CD4-positive, alpha-beta T cell treated with Interferon gamma for 1 hour (primary cell): ENCODE measurements at places on chromosomes 16 and 17.
A peak's percentile ranks its signal among the peaks of the same experiment; 100 is the strongest.

DNA sequence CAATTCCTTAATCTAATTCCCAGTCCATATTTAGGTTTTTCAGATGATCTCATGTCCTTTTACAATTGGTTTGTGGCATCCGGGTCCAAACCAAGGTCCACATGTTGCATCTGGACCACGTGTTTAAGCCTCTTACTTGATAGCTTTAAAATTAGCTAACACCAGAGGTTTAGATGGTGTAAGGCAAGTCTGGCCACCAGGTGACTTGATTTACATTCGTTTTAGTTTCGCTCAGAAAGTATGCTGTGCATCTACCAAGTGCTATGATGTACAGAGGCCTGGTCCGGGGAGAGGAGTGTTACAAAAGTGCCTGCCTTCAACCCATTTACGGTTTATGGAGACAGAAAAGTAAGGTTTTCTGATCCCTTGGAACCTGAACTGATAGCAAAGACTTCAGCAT is 878 bp upstream of the DNAJA2 start:
- DNase-seq: peak; percentile 15

- peak; percentile 59 for DNase-seq
Observed at GRCh38 chr16:9134739-9135138, 43.3 kb downstream of the HAPSTR1 start.

DNA sequence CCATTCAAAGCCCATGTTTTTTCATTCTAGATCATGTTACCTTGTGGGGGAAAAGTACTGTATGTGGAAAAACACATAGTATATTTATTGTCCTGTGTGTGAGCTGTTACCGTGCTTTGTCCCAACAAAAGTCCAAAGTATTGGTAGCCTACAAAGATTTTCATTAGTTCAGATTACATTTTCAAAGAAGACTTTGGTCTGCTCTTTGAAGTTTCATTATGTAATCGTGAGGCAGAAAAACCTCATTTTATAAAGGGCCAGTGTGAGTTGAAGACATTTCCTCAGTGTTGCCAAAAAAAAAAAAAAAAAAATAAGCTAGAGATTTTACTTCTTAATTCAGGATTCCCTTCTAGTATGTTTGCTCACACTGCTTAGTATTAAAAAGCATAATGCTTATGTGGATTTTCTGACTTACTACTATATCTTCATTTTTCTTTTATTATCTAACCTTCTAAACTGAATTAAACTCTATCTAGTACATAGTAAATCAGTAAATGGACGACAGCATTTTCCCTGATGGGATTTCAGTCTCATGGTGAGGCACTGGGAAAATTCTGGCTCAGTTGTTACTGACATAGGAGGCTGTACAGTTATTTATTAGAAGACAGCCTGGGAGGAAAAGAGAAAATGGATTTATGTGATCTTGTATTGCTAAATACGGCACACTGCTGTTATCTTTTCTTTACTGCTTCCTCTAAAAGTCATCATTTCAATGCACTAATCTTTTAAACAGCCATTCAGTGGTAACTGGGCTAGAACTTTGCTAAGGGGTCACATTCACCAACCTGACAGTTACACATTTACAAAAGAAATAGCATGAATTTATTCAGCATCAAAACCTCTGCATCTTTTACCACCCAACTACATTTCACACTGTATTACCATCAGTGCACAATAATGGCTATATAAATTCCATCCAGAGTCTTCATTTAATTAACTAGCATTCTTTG is 100.6 kb downstream of the STXBP4 start:
- DNase-seq: no peak

GRCh38 chr16:79823639-79824038 is 223.1 kb upstream of the MAF start:
- no peak for DNase-seq

GRCh38 chr16:57007050-57007449 is 17.7 kb downstream of the NLRC5 start:
- no peak for DNase-seq

GRCh38 chr16:85803570-85803969 is 4.1 kb downstream of the COX4I1 start:
- DNase-seq: no peak
